ENCODE measurements at places on chromosomes 7 and 10. TPM values are rescaled to one million over a fixed set of nuclear protein-coding genes. Genes with fewer than 3 reads are reported as not detected.

- no peak for DNase-seq
Observed at GRCh38 chr7:69962186-69963065, 364.2 kb downstream of the AUTS2 start.

- no peak for DNase-seq
Observed at GRCh38 chr7:41538810-41539724, 163.8 kb downstream of the INHBA start.

GRCh38 chr7:107233174-107233573, 64.4 kb downstream of the HBP1 start:
- DNase-seq: no peak

GRCh38 chr7:98341106-98341505, 59.6 kb downstream of the BRI3 start:
- DNase-seq: peak; percentile 65

DNA sequence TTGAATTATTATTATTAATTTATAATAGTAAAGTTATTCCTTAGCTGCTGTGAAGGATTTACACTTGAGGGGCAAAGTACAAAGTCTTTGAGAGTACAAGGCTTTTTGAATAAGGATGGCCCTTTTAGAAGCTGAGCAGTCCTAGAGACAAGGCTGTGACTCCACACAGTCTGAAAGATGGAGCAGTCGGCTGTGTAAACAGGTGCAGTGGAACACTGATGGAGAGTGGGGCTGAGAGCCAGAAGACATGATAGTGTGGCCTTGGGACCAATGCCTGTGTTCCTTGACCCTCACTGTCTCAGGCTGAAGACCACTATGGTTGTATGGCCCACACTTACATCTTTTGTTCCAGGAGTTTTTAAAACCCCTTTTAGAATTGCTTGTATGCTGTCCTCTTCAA, 311.2 kb upstream of the PHF14 start:
- DNase-seq: no peak

GRCh38 chr7:13179011-13179582, 491.7 kb downstream of the ARL4A start:
- no peak for DNase-seq

DNA sequence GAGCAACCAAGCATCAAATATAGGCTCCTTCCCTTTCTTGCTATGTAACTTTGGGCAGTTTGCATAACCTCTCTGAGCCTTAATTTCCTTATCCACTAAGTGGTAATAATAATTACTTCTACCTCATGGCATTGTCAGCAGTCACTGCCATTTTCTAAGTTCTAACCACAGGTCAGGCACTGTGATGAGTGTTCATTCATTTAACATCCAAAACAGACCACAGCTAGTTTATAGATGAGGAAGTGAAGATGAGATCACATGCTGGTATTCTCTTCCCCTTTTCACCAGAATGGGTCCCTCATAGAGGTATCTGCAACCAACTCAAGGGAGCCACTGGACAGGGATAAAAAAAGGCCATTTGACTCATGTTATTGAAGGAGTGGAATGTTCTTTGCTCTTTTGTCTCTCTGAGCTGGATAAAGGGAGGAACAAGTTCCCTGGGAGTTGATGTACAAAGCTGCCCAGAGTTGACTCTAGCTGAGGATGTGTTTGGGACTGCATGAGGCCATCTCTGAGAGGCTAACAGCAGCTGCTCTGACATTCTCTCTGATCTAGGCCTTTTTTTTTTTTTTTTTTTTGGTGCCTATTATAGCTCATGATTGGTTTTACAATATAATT, 65.0 kb downstream of the DNAJC12 start:
- no peak for DNase-seq

- no peak for DNase-seq
Observed at GRCh38 chr10:60717852-60718251, 60.4 kb upstream of the CDK1 start.

The GPR158 gene
- not detected for polyA plus RNA-seq

Data from BJ (cell line).